ENCODE measurements at places on chromosomes 4 and X.

DNA sequence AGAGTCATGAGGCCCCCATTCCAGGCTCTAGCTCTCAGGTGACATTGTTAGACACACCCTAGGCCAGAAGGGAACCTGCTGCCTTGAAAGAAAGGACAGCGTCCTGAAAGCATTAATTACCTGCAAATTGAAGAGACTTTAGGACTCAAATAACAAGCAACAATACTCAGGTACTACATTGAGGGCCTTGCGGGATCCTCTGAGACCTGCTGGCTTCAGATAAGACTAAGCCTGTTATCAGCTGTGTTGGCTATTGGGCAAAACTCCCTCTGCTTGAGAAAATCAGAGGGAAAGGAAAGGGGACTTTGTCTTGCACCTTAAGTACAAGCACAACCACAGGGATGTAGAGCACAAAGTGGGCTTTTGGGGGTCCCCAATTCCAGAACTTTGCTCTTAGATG is 45.9 kb upstream of the DACH2 start:
- DNase-seq: no peak

DNA sequence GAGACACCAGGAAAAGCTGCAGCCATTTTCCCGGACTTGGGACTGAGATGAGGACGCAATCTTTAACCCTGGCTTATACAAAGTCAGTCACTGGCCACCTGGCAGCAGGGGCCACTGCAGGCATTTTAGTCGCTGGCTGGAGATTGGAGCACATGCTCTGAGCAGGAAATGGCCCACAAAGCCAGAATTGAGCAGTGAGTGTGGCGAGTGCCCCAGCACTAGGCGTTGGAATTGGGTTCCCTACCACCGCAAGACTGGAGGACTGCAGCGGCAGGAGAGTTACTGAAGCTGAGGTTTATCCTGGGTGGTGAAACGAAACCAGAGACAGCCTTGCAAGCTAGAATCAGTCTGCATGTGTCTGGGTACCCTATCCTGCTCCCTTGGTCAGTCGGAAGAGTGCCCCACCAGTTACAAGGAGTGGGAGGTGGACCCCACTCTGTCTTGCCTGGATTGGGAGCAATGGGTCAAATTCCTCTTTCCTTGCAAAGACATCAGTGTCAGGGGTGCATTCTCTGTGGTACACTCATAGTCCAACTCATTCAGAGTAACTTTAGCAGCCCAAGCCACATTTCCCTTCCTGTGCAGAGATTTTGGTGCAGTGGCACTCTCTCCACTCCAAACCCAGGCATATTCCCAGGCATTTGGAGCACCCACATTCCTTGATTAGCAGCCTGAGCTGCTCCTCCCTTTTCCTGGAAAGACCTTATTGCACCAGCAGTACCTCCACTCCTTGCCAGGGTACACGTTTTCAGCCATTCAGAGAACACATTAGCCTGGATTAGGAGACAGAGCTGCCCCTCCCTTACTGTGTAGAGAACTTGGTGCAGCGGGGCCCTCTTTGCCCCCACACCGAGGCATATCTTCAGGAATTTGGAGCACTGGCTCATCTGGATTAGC is 36.7 kb upstream of the PLK4 start:
- no peak for DNase-seq

GRCh38 chr4:8351931-8352367 is 82.4 kb downstream of the HTRA3 start:
- DNase-seq: peak; percentile 55

- DNase-seq: no peak
Observed at GRCh38 chr4:77202491-77202890, 45.5 kb downstream of the CCNG2 start.

DNA sequence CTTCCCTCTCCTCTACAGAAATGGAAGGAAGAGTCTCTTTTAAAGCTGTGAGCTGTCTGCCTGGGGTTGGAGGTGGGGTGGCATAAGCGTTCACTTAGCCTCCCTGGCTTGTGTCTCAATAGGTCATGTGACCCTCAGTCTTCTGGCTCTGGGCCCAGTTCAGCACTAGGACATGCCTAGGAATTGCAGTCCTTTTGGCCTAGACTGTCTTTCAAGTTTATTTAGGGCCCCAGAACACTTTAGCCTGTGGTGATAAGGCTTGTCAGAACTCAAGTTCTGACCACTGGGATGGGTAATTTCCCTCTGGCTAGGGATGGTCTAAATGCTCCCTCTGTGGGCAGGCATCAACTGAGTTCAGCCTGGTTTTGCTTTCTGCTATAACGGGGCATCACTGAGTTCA is 34.3 kb upstream of the ARMCX4 start:
- DNase-seq: no peak

DNA sequence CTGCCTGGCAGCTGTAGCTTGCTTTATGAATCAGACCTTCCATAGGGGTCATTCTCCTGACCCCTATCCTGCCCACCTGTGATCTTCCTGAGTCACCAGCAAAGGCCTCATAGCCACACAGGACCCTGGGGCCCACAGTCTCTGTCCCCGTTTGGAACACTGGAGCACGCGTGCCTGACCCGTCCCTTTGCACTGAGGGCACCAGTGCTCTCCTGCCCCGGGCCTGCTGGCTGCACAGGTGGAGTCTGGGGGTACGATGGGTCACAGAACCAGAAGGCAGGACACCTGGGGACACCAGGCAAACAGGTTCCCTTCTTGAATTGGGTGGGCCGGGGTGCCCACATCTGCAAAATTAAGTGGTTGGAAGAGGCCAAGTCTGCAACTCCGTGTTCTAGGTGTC is 97.2 kb downstream of the CPZ start:
- peak; percentile 53 for DNase-seq

- no peak for DNase-seq
Observed at GRCh38 chr4:108607079-108607815, 13.1 kb upstream of the RPL34 start.

GRCh38 chr4:109365939-109366338 is 63.5 kb upstream of the COL25A1 start:
- no peak for DNase-seq

DNA sequence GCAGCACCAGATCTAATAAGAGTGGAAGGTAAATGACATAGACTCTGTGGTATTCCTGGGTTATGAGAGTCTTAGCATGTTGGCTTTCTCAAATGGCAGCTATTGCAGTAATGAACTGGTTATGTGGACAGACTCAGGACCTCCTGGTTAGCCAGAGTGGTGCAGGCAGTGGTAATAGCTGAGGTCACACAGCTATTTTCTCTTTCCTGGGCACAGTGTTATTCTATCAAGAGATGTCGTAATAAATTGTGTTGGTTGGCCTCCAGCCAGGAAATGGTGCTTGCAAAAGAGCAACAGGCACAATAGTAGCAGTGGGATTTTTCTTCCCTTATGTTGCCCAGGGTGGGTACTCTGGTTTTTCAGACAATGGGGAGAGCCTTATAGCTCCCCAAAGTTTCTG is 279.2 kb upstream of the FGF16 start:
- no peak for DNase-seq

- DNase-seq: no peak
Observed at GRCh38 chrX:39152106-39152649, 350.9 kb downstream of the MID1IP1 start.

DNA sequence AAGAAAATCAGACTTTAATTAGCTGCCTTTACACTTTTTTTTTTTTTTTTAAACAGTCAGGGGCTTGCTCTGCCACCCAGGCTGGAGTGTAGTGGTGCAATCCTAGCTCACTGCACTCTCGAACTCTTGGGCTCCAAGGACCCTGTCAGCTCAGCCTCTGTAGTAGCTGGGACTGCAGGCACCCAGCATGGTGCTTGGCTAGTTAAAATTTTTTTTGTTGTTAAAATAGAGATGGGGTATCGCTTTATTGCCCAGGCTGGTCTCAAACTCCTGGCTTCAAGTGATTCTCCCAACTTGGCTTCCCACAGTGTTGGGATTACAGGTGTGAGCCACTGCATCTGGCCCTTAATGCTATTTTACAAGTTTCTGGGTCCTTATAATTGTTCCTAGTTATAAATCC is 359.1 kb downstream of the SPRY1 start:
- no peak for DNase-seq

GRCh38 chr4:111788099-111788498 is 357.2 kb upstream of the FAM241A start:
- no peak for DNase-seq

DNA sequence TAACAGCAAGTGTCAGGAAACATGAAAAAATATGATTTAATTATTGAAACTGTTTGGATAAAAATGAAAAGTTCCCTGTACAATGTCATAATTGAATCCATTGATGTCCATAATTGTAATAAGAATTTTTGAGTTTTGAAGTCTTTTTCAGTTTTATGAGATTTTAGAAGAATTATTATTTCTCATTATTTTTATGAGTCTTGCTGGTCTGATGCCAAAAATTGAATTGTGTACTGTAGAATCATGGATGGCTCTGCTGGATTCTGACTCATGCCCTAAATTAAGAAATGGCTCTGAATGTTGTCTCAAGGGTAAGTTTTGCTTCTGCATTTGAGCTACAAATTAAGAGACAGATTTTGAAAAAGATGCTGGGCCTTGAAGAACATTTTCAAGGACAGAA is 132.8 kb upstream of the MAP9 start:
- no peak for DNase-seq

- no peak for DNase-seq
Observed at GRCh38 chr4:16694884-16695276, 203.6 kb downstream of the LDB2 start.

GRCh38 chr4:95516528-95517017 is 32.2 kb downstream of the UNC5C start:
- no peak for DNase-seq

DNA sequence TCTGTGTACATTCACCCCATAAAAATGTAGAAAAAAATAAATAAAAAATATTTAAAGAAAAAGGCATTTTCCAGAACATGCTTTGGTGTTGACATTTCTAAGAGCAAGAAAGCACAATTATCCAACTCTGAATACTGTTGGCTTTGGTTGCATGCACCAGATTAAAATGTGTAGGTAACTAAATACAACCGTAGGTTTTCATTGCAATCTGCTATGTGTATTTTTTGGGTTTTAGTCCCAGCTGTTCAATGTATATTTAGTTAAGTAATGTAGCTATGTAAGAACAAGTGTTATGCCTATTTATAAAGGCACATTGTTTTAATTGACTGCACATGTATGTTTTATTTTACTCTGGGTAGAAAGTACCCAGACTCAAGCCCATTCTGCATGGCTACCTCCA is 108.1 kb upstream of the PAQR3 start:
- no peak for DNase-seq

GRCh38 chr4:53228036-53228435 is 137.8 kb downstream of the SCFD2 start:
- no peak for DNase-seq

DNA sequence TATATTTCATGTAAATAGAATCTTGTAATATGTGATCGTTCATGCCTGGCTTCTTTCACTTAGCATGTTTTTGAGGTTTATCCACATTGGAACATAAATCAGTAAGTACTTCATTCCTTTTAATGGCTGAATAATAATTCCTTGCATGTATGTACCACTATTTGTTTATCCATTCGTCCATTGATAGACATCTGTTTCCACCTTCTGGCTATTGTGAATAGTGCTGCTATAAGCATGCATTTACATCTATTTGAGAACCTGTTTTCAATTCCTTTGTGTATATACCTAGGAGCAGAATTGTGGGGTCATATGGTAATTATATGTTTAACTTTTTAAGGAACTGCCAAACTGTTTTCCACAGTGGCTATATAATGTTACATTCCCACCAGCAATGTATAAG is 356.7 kb upstream of the DIPK2B start:
- no peak for DNase-seq

DNA sequence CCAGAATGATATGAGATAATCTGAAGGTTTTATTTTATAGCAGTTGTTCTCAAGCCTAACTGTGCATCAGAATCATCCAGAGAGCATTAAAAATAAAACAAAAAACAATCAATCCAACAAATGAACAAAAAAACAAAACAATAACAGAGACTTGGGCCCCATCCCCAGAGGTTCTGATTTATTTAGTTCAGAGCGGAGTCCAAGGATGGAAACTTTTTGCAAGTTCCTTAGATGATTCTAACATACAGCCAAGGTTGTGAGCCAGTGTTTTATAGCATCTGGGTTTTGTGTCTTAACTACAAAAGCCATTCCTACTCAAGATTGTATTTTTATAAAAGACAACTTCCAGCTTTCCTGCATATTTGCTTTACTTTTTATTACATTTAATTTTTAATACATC is 59.4 kb upstream of the GRPR start:
- no peak for DNase-seq

- DNase-seq: no peak
Observed at GRCh38 chrX:50874876-50875275, 35.7 kb upstream of the BMP15 start.

DNA sequence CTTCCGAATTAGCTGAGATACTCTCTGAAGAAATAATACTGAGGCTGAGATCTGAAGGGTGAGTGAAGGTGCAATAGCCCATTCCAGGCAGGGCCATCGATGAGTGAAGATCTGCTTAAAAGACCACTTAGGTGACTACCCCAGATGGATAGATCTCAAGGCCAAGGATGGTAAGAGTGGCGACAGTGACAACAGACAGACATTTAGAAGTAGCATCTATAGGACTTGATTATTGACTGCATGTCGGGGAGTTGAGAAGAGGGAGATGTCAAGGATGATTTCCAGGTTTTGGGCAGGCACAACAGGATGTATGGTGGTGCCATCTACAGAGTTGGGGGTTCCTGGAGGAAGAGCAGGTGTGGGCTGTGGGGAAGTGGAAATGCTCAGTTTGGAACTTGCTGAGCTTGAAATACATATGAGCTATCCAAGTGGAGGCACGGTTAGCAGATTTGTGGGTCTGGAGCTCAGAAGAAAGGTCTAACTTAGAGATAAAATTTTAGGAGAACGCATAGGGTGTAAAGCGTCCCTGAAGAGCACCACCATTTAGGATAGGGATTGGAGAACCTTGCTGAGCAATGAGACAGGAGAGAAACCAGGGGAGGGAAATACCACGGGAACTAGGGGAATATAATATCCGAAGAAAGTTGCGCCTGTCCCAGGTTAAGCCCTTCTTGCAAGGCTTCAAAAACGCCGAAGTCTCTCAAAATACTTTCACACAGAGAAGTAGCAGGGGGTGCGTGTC is 688 bp downstream of the UFSP2 start:
- no peak for DNase-seq

GRCh38 chr4:76780781-76781697 is 116.9 kb downstream of the SOWAHB start:
- DNase-seq: no peak

DNA sequence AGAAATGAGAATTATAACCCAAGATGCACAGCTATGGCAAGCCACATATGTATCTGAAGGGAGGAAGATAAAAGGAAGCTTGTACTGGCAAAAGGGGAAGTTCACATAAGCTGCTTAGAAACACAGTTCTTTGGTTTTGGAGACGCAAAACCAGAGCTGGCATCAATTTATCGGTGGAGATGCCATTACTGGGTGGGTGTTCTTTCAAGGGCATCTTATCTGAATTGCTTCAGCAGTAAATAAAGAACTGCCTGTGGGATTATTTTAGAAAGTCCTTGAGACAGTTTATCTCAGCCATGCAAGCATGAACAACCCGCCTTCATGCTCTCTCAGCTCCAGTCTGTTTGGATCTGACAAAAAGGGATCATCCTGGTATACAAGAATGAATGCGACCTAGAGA is 60.8 kb downstream of the DDX60 start:
- DNase-seq: no peak

DNA sequence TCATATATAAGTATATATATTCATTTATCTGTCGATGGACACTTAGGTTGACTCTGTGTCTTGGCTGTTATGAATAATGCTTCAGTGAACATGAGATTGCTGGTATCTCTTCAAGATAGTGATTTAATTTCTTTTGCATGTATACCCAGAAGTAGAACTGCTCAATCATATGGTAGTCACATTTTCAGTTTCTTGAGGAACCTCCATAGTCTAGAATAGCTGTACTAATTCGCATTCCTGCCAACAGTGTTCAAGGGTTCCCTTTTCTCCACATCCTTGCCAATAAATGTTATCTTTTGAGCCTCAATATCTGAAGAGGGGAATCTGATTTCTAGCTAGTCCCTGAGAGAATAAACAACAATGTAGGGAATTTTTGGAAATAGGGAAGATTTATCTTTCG is 32.4 kb upstream of the CCNG2 start:
- no peak for DNase-seq

All from mesenteric fat pad (tissue), 1 donor.